ENCODE measurements at places on chromosomes 6 and 20.

DNA sequence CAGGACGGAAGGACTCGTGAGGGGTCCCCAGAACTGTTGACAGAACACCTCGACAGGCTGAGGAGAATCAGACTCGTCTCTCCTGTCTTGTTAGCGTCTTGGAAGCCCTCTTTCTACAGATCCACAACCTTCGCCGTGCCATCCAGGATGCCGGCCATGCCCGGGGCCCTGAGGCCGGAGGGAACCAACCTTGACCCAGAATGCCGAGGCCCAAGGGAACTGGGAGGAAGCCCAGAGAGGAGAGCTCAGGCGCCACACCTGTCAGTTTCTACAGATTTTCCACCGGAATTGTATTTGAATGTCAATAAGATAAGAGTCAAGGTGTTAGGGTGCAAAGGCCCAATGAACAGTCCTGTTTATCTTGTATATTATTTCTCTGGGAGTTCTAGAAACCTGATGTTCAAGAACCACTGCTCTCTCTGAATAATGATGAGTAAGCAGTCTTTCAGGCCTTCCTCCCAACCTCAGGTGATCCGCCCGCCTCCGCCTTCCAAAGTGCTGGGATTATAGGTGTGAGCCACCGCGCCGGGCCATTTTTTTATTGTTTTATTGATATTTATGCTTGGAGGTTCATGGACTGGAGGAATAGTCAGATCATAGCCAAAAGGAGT is 799 bp upstream of the ME1 start:
- DNase-seq, result no peak

DNA sequence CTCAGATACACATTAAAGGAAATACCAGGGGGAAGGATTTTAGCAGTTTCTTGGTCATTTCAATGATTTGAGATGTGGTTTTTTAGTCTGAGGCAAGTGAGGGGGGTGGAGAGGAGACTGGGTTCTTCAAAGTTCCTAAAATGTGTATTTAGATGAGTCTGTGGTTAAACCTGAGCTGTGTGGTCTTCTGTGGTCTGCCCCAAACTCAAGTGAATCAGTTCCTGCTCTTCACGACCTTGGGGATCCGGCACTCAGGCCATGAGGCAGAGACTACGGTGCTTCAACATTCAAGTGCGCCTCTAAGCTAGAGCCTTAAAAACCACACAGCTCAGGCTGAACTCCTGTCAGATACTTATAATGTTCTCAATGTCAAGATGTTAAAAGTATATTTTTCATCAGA is 406.7 kb downstream of the LMBRD1 start:
- DNase-seq, result no peak

DNA sequence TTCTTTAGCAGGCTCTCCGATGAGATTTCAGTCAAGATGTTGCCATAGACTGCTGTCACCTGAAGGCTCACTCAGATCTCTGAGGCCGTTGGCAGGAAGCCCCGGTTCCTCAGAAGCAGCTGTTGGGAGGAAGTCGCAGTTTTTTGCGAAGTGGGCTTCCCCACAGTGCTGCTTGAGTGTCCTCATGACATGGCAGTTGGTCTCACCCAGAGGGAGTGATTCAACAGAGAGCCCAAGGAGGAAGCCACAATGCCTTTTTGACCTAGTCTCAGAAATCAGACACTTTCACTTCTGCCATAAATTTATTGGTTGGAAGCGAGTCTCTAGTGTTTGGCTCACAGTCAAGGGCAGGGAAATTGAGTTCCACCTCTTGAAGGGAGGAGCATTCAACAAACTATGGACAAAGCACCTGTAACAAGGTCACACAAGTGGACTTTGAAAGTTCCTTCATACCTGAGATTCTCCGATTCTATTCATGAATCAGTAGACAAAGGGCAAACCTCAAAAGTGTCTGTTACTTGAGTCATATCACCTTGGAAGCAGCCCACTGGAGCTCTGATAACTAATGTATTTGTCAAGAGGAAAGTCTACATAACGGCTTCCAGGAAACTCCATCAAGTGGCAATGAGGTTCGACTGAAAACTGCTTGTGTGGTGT is 208.3 kb downstream of the TASP1 start:
- peak; percentile 46 for DNase-seq

DNA sequence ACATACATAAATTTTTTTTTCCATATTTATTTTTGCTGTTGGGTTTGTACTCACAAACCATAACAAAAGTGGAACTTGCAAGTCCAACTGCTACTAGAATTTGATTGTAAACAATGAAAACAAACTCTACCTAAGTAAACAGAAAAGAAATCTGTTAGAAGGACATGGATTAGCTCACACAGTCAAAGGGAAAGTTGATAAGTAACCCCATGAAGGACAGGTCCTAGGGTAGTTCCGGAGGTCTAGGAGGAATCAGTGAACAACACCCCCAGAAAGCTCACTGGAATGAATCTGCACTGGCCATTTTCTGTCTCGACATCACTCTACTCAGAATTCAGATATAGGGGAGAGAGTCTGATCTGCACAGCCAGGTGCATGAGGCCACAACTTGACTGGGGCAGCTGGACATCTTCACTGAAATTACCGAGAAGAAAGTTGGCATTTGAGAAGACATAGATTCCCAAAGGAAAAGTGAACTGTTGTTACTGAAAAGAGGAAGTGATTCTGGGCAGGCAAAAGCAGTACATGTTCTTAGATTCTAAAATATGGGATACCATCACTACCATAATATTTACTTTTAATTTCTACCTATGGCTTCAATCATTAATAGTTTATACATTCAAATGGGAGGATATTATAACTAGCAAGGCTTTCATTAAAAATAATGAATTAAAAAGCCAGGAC is 76.4 kb downstream of the HMGN3 start:
- DNase-seq, result no peak

DNA sequence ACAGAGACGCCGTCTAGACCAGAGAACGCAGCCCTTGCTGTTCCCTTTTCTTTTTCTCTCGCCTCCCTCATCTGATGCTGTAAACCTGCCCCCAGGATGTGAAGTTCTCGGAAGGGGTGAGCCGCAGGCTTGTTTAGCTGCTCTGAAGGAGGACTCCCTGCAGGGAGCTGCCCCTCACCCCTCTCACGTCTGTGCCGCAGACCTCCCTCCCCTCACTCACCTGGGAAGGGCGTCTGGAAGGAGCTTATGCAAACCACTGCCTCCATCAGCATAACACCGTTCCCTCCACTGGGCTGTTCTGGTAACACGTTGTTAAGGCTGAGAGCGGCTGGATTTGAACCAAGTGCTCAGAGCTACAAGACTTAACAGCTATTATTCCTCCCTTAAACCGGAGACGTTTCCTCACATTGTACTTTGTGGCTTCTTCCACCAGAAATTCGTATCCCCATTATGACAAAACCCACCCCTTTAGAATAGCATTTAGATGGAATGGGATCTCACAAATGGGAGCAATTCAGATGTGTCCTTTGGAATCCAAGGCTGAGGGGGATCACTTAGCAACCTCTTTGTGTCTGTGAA is 99.8 kb downstream of the SMOC2 start:
- DNase-seq, result no peak

DNA sequence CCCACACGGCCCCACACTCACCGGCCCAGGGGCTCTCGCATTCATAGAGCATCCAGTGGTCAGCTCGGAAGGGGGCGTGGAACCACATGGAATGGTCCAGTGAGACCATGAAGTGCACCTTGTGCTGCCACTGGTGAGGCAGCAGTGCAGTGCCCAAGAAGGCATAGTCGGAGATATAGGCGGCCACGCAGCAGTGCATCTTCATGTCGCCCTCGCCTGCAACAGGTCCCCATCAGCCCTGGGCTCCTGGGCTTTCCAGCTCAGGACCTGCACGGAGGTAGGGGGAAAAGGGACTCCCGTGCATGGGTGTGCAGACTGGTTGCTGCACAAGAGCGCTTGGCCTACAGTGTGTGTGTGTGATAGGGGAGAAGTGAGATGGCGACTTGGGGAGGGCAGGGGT is 9.9 kb downstream of the SNX21 start:
- DNase-seq, result no peak

GRCh38 chr6:17666646-17667045 is 40.1 kb downstream of the NUP153 start:
- no peak for DNase-seq

- no peak for DNase-seq
These were observed 142.8 kb downstream of the CFAP61 start for GRCh38 chr20:20195021-20195705.

Measured in activated CD4-positive, alpha-beta T cell treated with anti-CD3 and anti-CD28 coated beads, Interleukin-2, Interleukin-6, amounts not matched to agents 100 ng/mL and 50 ng/mL, durations not matched to agents 16 hours and 8 hours (primary cell).